ENCODE measurements at places on chromosomes 5 and 9.
A peak's percentile ranks its signal among the peaks of the same experiment; 100 is the strongest.

- no peak for DNase-seq
These were observed 684.0 kb upstream of the ACO1 start for GRCh38 chr9:31700252-31701045.

GRCh38 chr9:3431890-3432289 is 93.9 kb downstream of the RFX3 start:
- DNase-seq, result no peak

- DNase-seq, result no peak
These were observed 28.6 kb downstream of the DAB2IP start for GRCh38 chr9:121679901-121680635.

DNA sequence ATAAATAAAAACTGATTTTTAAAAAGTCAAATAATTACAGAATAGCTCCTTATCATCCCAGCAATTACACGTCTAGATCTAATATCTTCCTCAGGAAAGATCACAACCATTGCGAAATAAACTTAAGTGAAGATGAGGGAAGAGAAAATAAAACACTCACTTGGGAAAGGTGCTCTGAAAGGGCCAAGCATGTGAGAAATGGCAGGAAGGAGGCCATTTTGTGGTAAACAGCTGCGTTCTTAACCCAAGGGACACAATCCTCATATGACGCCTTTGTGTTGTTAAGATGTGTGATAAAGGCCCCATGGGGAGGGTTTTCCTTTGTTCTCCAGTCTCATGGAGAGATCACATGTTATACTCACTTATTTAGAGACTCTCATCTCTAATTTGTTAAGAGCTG is 32.5 kb downstream of the JAKMIP2 start:
- DNase-seq, result no peak

GRCh38 chr5:38188591-38188990 is 69.8 kb upstream of the EGFLAM start:
- DNase-seq, result no peak

GRCh38 chr9:137759117-137759516 is 118.5 kb upstream of the CACNA1B start:
- DNase-seq, result no peak

- peak; percentile 14 for DNase-seq
These were observed 72.0 kb downstream of the ZFAND5 start for GRCh38 chr9:72292874-72293607.

GRCh38 chr5:81317536-81317935 is 16.1 kb downstream of the ZCCHC9 start:
- no peak for DNase-seq

GRCh38 chr9:6006749-6007057 is 8.7 kb downstream of the RANBP6 start:
- DNase-seq, result no peak

GRCh38 chr5:52725065-52725746 is 62.5 kb upstream of the ITGA1 start:
- DNase-seq, result no peak

DNA sequence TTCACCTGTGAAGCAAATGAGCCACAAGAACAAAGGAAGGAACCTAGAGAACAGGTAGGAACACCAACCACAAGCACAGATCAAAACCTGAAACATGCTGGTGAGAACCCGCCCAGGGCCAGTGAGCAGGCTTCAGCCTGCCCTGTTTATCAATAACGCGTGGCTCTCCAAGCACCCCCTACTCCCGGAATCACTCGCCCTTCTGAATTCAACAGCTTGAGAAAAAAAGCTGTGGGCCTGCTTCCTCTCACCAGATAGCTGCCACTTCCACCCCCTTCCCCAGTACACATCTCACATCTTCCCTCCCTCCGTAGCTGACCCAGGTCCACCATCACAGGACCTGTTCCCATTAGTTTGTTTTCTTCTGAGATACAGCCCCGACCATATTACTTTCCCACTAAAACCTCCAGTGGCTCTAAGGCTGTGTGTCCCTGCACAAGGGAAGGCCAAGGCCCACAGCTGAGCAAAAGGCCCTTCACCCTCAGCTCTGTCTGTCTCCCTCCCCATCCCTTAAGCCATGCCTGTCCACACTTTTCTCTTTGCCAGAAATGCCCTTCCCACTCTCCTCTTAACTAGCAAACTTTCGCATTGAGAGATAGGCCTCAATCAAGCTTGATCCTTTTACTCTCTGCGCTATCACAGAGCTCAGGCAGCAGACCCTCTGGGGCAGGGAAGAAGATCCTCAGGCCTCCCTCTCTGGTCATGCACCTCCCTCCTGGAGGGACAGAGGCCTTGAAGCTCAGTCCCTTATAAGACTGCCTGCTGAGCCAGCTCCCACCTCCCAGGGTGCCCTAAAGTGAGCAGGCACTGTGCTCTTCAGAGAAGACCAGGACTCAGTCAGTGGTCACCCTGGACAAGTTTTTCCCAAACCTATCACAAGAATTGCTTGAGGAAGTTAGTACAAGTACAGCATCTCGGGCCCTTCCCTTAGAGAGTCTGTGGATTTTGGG is 30.1 kb downstream of the B4GALT1 start:
- DNase-seq, result no peak

DNA sequence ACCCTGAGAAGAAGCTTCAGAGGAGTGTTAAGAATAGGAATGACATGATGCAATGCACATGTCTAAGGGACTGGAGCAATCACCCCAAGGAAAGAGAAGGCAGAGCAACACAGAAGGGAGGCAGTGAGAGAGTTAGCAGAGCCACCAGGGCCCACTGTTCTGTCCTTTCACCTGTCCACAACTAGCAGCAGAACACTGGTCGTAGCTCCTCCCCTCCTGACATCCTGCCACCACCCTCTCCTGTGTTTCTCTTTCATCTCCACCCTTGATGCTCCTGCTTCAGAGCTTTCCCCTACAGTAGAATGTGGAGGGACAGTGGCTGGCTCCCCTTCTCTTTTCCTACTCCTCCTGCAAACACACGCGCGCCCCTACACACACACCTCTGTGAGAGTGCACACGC is 483.4 kb upstream of the KIF2A start:
- DNase-seq, result no peak

- DNase-seq, result no peak
These were observed 113.1 kb downstream of the KDM4C start for GRCh38 chr9:6870650-6871477.

DNA sequence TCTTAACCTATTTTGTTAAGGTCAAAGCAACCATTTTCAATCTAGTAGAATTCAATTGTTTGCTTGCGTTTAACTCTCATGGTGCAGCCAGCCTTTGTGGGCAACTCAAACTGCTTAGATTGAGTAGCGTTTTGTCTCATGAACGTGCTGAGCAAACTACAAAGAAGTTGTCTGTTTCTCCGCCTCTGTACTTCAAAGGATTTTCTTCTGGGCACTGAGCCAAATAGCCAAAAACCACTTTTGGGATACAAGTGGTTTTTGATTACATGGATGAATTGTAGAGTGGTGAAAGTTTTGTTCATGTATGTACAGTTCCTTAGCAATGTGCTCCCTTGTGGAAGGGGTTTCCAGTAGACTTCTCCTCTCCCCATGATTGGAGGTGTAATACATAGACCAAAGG is 122.9 kb downstream of the CFAP90 start:
- no peak for DNase-seq

DNA sequence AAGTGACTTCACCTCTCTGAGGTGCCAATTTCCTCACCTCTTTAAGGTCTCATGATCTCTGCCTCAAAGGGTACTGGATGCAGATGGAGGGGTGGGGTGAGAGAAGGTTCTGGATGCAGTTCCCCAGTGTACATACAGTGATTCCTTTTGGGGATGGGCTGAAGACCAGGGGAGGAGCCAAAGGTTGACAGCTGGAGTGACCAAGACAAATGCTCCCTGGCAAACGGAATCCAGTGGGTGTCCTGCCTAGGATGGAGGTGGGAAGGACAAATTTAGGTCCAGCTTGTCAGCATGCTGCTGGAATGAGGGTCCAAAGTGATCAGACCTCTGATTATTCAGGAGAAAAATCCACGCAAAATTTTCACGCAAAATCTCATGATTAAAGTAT is 7.3 kb upstream of the LMX1B start:
- DNase-seq, result no peak

DNA sequence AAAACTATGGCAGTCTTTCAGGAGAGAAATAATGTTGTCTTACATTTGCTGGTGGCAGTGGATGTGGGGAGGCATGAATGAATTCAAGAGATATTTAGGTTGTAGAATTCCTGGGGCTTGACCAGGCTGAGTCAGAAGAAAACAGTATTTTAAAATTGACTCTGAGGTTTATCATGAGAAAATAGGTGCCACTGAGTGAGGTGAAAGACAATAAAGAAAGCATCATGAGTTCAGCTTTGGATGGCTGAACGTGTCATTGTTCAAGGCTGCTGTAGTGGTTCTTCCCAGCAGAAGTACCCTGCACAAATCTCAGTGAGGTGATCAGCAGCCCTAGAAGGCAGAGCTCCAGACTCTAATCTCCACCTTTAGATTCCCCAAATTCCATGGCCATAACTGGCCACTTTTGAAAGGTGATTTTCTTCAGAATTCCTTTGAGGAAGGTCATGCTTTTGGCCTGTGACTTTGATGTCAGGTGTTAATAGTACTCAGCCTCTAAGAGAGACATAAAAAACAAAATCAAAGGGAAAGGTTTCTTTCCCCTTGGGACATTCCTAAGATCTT is 395.4 kb downstream of the NTRK2 start:
- no peak for DNase-seq

DNA sequence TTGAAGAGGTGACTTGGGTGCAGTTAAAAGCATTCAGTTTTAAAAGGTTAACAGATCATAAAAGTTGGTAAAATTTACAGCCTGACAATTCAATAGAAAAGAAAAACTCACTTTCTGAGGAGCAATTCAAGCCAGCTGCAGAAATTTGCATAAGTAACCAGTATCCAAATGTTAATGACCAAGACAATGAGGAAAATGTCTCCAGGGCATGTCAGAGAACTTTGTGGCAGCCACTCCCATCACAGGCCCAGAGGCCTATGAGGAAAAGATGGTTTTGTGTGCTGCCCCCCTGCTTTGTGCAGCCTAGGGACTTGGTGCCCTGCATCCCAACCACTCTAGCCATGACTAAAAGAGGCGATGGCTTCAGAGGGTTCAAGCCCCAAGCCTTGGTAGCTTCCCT is 1406.5 kb upstream of the ACO1 start:
- DNase-seq, result no peak

- peak; percentile 68 for DNase-seq
These were observed at the start of gene ACO1 for GRCh38 chr9:32384364-32385151. Gene ACO1, plus strand, starts transcription at chr9:32384643. Its CDS starts 20,864 bp downstream, at chr9:32405507.
